ENCODE measurements at places on chromosomes 12 and 14.
A peak's percentile ranks its signal among the peaks of the same experiment; 100 is the strongest.

GRCh38 chr12:91928501-91928900, 217.1 kb downstream of the BTG1 start:
- no peaks in the 10 kb centered on the region for H3K27me3 ChIP-seq
- no peaks in the 10 kb centered on the region for H3K4me1 ChIP-seq
- H3K36me3 ChIP-seq = no peaks in the 10 kb centered on the region
- no peak overlapping the region for H3K27ac ChIP-seq

- no peaks in the 10 kb centered on the region for H3K27me3 ChIP-seq
- H3K27ac ChIP-seq = no peak overlapping the region
- DNase-seq = no peak
- peaks cover 11% of the 10 kb centered on the region for H3K36me3 ChIP-seq
- H3K4me3 ChIP-seq = no peak overlapping the region
These were observed 90.4 kb upstream of the TMCC3 start for GRCh38 chr12:94740601-94741362.

GRCh38 chr12:122825773-122826724, 9.2 kb upstream of the HIP1R start:
- H3K27ac ChIP-seq = no peak overlapping the region
- H3K4me3 ChIP-seq = peak overlapping the region; percentile 37
- no peaks in the 10 kb centered on the region for H3K36me3 ChIP-seq
- DNase-seq = no peak

DNA sequence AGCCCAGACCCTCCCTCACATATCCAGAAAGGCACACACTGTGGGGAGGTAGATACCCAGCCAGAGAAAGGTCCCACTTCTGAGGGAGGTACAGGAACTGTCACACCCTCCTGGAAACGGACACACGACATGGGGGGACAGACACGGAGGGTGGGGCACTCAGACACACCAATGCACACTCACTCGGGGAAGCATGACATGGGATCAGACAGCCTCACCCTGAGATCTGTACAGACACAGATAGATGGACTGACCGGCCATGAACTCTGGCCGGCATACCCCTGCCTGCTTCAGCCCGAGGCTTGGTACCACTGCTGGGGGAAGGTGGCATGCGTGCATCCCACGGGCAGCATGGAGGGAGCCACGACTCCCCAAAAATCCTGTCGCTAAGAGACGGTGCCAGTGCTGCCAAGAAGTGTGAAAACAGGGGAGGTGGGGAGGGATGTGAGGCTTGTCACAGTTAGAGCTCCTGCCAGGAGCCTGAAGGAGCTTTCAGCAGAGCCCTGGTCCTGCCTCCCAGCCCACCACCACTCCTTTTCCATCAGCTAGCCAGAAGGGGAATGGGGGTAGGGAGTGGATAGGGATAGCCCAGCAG, 571 bp downstream of the CPNE6 start:
- peaks cover 4% of the 10 kb centered on the region for H3K27me3 ChIP-seq
- no peak for DNase-seq
- H3K4me1 ChIP-seq = peaks cover 15% of the 10 kb centered on the region
- no peaks in the 10 kb centered on the region for H3K36me3 ChIP-seq
- no peak overlapping the region for H3K27ac ChIP-seq

- H3K4me1 ChIP-seq = no peaks in the 10 kb centered on the region
- peaks cover 1% of the 10 kb centered on the region for H3K27me3 ChIP-seq
- no peak for DNase-seq
- no peak overlapping the region for H3K4me3 ChIP-seq
- no peak overlapping the region for H3K27ac ChIP-seq
- no peaks in the 10 kb centered on the region for H3K36me3 ChIP-seq
These were observed 134.4 kb downstream of the GXYLT1 start for GRCh38 chr12:42010257-42010656.

All from memory B cell (primary cell).